Stimulated activated CD8-positive, alpha-beta memory T cell treated with anti-CD3 and anti-CD28 coated beads, Interleukin-4, amount 100 ng/mL, for 48 hours (primary cell): ENCODE measurements at places on chromosomes 12 and 14.
A peak's percentile ranks its signal among the peaks of the same experiment; 100 is the strongest.

- no peak for DNase-seq
Measured at GRCh38 chr12:131636266-131636665, 74.6 kb upstream of the SFSWAP start.

DNA sequence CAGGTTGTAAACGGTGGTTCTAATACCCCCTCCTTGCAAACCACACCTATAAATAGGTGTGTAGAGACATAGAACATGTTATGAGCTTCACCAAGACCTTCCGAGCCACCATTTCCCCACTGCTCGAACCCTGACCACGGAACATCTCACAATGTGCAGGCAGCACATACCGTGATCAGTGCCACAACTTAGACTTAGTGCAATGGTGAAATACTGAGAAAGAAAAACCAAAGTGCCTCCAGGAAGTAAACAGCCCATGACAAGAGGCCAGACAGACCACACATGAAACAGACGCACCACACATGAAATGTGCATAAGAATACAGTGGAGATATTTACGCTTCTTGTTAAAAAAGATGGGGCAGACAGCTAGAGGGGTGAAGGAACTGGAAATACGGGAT, 166.9 kb upstream of the CCND2 start:
- DNase-seq, result no peak

DNA sequence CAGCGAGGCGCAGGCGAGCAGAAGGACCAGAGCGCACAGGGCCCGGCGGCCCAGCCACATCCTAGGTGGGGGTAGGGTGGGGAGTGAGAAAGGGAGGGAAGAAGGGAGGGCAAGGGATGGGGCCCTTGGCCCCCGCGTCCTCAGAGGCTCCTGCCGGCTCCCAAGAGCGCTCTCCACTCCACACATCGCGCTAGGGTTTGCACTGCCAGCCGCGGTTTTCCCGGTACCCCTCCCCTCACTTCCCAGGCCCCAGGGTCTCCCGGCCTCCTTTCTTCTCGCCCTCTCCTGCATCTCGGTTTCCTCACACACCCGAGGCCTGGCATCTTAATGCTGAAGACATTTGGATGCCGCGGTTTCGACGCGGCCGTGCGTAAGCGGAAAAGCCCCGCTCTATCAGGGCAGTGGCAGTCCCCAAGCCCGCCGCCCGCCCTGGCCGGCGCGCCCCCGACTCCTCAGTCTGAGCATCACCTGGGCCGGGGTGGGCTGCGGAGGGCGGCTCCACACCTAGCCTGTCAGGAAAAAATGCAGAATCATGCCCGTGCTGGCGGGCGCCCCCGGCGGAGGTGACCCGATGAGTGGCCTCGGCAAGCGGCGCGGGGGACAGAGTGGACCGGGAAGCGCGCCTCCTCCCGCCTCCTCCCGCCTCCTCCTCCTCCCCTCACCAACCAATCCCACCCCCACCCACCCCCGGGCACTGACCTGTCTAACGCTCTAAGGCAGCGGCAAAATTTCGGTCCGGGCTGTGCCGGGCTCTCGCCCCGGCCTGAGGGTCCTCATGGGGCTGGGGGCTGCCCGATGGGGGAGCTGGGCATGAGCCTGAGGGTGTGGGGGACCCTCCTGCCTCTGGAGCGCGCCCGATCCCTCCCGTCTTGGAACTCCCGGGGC, 686 bp downstream of the B4GALNT1 start:
- DNase-seq, result peak; percentile 46

DNA sequence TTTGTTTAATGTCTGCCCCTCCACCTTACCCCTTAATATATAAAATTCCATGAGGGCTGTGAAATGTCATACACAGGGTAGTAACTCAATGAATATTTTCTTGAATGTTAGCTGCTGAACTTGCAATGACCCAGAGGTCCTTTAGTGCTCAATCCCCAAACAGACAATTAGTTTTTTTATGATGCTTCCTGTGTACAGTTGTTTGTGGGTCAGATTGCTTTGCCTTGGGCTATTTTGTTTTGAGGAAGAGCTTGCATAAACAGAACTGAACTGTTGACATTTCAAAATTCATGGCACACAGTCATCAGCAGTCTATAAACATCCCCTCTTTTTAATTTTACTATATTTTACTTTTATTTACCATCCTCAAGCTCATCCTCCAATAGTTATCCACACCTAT, 820.5 kb upstream of the SEL1L start:
- DNase-seq, result no peak

- no peak for DNase-seq
Measured at GRCh38 chr12:103933237-103933636, 3.0 kb downstream of the HSP90B1 start.

DNA sequence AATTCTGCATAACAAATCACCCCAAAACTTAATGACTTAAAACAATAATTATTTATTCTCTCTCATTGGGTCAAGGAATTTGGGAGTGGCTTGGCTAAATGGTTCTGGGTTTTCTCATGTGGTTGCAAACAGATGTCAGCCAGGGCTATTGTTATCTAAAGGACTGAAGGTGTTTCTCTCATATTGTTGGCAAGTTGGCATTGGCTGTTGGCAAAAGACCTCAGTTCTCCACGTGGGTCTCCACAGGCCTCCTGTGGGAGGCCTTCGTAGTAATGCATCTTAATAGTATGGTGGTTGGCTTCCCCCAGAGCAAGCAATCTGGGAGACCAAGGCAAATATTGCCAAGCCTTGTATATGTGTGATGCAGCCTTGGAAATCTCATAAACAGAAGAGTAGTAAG, 14.4 kb downstream of the GALNT16 start:
- DNase-seq, result no peak

GRCh38 chr12:111819191-111820158, 22.6 kb upstream of the MAPKAPK5 start:
- no peak for DNase-seq

DNA sequence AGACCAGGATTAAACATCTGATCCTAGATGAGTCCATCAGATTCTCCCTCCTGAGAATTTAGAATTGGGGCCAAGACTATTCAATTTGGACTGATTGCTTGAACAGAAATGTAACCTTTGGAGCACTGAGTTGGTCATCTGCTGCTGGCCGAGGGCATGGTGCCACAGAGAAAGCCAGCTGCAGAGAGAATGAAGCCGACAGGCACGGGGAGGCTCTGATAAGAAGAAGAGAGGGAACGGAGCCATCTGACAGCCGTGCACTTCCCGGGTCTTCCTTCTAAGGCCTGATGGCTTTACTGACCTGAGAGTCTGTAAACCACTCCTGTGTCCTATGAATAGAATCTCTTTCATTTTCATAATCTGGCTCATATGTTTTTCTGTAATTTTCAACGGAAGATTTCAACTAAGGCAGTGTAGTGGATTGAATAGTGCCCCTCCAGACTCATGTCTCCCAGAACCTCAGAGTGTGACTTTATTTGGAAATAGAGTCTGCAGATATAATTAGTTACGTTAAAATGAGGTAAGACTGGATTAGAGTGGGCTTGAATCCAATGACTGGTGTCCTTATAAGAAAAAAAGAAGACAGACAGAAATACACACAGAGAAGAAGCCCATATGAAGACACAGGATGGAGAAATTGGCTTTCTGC, 39.1 kb upstream of the FRS2 start:
- DNase-seq, result no peak

- DNase-seq, result no peak
Measured at GRCh38 chr14:103123634-103124500, 606 bp downstream of the TNFAIP2 start.

DNA sequence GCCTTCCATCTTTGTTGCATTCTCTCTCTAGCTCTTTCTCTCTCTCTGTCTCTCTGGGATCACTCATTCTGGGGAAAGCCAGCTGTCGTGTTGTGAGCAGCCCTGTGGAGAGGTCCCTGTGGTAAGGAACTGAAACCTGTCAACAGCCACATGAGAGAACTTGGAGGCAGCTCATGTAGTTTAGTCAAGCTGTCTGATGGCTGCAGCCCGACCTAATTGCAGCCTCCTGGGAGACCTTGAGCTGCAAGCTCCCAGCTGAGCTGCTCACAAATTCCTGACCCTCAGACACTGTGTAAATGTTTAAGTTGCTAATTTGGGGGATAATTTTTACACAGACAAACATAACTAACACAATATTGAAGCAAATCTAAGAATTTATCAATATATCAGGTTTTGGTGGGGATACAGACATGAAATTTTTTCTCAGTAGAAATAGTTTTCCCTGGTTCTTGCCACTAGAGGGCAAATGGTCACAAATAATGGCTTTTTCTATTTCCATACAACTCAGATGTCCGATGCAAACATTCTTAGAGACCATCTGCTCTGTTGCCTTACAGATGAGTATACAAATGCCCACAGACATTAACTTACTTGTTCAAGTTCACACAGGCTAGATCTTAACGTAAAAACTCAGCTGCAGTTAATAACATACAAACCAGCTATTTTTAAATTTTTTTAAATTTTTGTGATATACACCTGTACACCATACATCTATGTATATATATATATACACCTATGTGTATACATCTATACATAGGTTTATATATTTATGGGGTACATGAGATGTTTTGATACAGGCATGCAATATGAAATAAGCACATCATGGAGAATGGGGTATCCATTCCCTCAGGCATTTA, 15.5 kb upstream of the KRR1 start:
- peak; percentile 25 for DNase-seq

DNA sequence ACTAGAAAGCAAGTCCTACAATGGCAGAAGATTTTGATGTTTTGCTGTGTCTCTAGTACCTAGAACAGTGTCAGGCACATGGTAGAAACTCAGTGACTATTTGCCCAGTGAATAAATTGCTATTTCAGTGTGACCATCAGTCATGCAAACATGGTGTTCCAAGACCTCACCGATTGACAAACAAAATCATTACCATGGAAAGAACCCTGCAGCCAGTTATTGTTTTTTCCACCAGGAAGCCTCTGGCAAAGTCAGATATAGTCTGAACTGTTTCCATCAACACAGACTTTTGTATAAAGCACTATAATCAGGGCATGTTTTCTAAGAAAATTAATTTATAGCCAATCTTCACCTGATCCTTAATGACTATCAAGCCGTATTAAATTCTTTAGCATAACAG, 97.3 kb upstream of the RASSF8 start:
- no peak for DNase-seq

- no peak for DNase-seq
Measured at GRCh38 chr12:1488908-1489381, 105.4 kb downstream of the FBXL14 start.

DNA sequence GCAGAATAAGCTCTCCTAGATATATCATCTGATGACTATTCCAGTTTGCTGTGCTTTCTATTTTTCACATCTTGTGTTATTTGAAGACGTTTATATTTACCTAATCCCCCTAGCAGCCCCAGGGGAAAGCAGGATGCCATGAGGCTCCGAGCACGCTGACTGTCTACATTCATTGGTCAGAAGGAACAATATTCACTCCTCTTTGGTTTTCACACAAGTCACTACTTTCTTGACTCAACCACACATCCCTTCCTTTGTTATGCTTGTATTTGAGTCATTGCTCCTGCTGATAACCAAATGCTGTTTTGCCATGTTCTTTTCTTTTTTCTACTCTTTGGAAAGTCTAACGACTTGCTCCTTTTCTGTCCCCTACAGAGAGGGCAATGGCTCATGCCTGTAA, 86.5 kb upstream of the SLC38A2 start:
- DNase-seq, result peak; percentile 45

DNA sequence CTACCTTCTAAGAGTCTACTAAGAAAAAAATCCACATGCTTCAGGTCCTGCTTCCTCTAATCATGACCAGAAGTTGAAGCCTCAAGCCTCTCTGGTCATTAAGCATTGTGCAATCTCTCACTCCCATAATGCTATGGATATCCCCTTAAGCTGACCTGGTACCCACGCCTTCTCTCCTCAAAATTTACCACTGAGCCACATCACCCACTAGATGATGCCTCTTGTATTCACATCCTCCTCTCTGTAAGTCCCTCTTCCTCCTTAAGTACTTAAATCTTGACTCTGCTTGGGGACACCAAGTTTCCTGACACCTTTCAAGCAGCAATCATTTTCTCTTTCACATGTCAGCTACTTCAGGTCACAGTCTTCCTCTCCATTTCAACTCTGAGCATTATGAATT, 9.8 kb downstream of the GALNT4 start:
- DNase-seq, result no peak

DNA sequence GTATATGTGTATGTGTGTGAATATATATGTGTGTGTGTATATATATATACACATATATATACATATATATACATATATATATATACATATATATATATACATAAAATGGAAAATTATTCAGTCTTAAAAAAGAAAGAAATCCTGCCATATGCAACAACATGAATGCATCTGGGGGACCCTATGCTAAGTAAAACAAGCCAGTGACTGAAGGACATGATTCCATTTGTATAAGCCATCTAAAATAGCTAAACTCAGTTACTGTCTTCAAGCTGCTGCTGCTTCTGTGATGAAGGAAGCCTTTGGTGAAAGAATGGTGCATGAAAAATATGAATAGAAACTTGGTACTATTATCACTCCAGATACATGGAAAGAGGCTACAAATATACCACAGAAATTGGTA, 118.6 kb downstream of the ATXN7L3B start:
- no peak for DNase-seq

- no peak for DNase-seq
Measured at GRCh38 chr14:51963286-51963685, 26.1 kb upstream of the RTRAF start.

GRCh38 chr14:38578278-38578681, 322.4 kb upstream of the CLEC14A start:
- no peak for DNase-seq

DNA sequence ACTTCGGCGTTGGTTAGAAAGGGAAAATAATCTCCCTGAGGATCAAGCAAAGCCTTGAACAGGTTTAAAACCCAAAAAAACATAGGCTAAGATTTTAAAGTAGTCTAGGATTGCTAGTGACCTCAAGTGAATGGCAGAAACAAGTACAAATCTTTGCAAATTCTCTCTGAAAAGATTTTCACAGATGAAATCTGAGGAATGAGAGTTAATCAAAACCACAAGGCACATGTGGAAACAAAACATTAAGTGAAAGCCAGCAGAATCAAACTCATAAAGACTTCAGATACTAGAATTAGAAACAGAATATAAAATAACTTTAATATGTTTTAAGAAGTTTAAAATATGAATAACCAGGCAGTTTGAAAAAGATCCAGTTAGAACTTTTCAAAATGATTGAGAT, 52.2 kb upstream of the CFL2 start:
- DNase-seq, result no peak

- no peak for DNase-seq
Measured at GRCh38 chr12:16984484-16984883, 378.5 kb upstream of the LMO3 start.

- no peak for DNase-seq
Measured at GRCh38 chr14:89352976-89353765, 63.9 kb downstream of the FOXN3 start.

DNA sequence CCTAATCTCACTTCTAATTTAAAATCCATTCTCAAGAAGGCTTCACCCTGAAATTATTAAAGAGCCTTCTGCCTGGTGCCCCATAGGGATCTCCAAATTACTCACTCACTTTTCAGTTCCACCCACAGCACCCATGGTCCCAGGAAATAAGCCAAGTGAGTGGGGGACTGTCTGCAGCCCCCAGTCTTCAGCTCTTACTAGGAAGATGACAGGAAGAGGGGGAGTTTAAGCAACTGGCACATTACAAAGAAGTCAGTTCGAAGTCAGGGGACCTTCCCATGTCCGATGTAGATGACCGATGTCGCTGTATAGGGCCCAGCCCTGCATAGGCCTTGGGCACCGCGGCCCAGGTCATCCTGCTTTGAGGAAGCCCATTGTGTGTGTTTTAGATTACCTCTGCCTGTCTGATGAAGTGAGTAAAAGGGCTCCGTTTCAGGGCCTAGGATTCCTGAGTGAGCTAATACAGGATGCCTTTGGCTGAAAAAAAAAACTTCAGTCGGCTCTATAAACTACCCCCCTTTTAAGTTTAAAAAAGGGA, 1.9 kb downstream of the ACTN1 start:
- DNase-seq, result peak; percentile 46
